Lower lobe of right lung (tissue), 2 donors: ENCODE measurements at places on chromosomes 6 and 20. TPM values are rescaled to one million over a fixed set of nuclear protein-coding genes. Genes with fewer than 3 reads are reported as not detected.

GRCh38 chr6:158170656-158171081, 2.5 kb downstream of the GTF2H5 start:
- no peaks in the 10 kb centered on the region for H3K27me3 ChIP-seq
- H3K4me1 ChIP-seq, result peaks cover 16% of the 10 kb centered on the region
- no peak for DNase-seq
- H3K27ac ChIP-seq, result no peak overlapping the region

- no peak for DNase-seq
Observed at GRCh38 chr6:142569676-142570075, 267.9 kb downstream of the ADGRG6 start.

DNA sequence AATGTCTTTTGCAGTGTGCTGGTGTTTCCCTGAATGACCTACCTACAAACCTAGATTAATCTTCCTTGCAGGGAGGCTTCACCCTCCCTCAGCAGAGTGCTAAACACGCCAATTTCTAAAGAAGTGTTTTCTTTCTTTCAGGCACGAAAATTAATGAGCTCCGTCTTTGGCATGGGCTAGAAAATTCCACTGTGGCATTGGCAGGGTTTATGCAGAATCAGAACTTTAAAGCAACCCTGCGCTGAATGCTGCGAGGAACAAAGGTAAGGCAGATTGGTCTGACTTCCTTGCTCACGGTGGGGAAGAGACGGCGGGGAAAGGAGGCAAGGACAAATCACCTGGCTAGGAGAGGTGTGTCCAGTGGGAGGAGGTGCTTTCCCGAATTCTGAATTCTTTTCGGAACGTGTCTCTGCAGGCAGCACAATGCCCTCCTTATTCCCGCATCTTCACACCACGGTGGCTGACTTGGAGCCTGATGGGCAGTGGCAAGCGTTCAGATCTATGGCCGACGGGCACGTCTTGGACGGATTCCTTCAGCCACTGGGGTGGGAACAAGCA, 6.2 kb upstream of the BANF2 start:
- H3K36me3 ChIP-seq, result no peaks in the 10 kb centered on the region
- DNase-seq, result no peak
- no peaks in the 10 kb centered on the region for H3K4me1 ChIP-seq
- no peak overlapping the region for H3K4me3 ChIP-seq

- no peak for DNase-seq
- no peaks in the 10 kb centered on the region for H3K27me3 ChIP-seq
- H3K36me3 ChIP-seq, result no peaks in the 10 kb centered on the region
- no peak overlapping the region for H3K27ac ChIP-seq
- H3K4me1 ChIP-seq, result peaks cover 6% of the 10 kb centered on the region
- no peak overlapping the region for H3K4me3 ChIP-seq
Observed at GRCh38 chr6:53315086-53315724, 33.5 kb downstream of the ELOVL5 start.

The HLA-DOA gene
- 31.2 TPM for total RNA-seq
